AG08395 (cell line): ENCODE measurements at places on chromosomes 5 and 9.

DNA sequence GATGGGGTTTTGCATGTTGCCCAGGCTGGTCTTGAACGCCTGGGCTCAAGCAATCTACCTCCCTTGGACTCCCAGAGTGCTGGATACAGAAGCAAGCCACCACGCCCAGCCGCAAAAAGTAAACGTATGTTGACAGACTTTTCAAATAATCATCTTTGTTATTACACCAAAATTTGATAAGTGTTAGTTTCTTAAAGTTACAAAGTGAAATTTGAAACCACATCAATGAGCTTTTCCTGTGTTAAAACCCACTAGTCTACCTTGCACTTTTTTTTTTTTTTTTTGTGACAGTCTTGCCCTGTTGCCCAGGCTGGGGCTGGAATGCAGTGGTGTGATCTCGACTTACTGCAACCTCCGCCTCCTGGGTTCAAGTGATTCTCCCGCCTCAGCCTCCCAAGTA is 29.9 kb downstream of the SPACA9 start:
- no peak for DNase-seq

GRCh38 chr5:64207978-64208377 is 42.3 kb downstream of the RNF180 start:
- DNase-seq: no peak

DNA sequence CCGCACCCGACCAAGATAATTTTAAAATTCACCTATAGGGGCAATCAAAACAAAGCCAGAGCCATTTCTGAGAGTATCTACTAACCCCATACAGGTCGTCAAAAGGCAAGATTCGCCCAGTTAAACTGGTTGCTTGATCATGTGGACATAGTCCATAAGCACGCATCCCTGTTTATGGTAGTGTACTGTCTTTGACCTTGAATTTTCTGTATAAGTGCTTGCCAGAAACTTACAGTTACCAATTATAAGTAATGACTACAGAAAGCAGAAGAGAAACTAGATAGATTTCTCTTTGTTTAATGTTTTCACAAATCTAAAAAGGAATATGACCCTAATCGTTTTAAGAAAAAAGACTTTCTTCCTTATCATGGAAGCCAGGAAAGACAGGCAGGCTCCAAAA is 25.6 kb downstream of the SLC31A1 start:
- no peak for DNase-seq

DNA sequence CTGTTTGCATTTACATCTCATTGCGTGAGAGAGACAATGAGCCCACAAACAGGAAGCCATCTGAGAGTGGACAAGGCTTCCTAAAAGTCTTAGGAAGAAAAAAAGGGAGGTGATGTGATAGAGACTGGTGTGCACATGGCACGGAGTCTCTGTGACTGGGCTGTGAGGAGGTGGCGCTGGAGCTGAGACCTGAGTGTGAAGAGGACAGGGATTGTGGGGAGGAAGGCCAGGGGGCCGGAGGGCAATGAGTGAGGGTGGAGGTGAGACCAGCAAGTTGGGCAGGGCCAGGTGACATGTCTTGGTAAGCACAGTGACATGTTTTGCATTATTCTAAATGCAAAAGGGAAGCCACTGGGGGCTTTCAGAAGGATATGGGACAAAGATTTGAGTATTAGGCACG is 45.0 kb downstream of the TSPAN17 start:
- no peak for DNase-seq

- no peak for DNase-seq
Observed at GRCh38 chr5:78552729-78553342, 95.7 kb downstream of the LHFPL2 start.

DNA sequence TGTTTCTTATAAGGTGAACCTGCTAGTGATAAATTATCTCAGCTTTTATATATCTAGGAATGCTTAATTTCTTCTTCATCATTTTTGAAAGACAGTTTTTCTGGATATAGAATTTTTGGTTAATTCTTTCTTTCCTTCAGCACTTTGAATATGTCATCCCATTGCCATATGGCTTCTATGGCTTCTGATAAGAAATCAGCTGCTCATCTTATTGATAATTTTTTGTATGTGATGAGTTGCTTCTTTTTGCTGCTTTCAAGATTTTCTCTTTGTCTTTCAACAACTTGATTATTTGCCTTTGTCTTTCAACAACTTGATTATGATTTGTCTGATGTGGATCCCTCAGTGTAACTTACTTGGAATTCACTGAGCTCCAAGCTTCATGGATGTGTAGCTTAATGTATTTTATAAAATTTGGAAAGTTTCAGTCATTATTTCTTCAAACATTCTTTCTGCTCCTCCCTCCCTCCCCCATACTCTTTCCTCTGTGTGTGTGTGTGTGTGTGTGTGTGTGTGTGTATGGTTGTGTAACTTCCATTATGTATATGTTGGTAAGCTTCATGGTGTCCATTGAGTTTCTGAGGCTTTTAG is 243.9 kb downstream of the TLE1 start:
- DNase-seq: no peak

GRCh38 chr5:151382576-151382975 is 35.2 kb upstream of the SLC36A2 start:
- DNase-seq: no peak

DNA sequence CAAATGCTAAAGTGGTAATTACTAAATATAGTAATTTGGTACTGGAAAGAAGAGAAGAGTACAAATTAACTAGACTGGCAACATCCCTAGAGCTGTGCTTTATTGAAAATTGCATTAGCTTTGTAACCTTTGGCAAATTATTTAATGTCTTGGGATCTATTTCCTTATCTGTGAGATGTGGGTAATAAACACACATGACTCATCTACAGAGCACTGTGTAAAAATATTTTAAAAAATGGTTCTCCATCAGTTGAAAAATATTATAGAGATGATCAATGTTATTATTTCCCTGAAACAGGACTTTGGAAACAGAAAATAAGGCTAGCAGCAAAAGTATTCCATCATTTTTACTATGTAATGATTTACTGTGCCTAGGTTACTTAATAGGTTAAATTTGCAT is 1698.8 kb upstream of the CDH9 start:
- DNase-seq: no peak

DNA sequence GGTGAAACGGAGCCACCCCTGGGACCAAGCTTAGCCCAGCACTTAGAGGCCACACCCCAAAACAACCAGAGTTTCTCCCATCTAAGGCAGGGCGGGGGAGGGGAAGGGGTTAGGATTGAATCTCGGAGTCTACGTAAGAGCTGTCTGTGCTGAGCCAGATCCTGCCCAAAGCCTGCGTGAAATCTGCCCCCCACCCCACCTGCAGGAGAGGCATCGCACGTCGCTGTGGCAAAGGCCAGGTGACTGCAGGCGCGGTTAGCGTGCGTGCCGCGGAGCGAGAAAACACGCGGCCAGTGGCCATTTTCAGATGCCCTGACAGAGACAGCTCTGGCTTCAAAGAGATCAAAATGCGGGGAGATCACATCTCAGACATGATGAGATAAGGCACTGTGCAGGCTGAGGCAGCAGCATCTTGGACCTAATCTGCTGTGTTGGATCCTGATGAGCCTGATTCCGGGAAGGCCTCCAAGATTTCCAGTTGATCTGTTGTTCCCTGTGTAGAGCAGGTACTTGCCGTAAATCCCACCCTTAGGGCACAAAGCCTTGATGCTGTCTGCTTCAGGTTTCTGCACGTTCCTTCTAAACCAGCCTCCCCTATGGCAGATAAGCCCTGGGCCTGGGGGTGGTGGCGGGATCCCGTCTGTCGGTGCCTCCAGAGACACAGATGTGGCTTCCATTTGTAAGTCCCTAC is 2.5 kb upstream of the QSOX2 start:
- DNase-seq: no peak

- no peak for DNase-seq
Observed at GRCh38 chr9:3874449-3875360, 348.9 kb upstream of the RFX3 start.

- no peak for DNase-seq
Observed at GRCh38 chr5:168224085-168224484, 67.4 kb upstream of the WWC1 start.

DNA sequence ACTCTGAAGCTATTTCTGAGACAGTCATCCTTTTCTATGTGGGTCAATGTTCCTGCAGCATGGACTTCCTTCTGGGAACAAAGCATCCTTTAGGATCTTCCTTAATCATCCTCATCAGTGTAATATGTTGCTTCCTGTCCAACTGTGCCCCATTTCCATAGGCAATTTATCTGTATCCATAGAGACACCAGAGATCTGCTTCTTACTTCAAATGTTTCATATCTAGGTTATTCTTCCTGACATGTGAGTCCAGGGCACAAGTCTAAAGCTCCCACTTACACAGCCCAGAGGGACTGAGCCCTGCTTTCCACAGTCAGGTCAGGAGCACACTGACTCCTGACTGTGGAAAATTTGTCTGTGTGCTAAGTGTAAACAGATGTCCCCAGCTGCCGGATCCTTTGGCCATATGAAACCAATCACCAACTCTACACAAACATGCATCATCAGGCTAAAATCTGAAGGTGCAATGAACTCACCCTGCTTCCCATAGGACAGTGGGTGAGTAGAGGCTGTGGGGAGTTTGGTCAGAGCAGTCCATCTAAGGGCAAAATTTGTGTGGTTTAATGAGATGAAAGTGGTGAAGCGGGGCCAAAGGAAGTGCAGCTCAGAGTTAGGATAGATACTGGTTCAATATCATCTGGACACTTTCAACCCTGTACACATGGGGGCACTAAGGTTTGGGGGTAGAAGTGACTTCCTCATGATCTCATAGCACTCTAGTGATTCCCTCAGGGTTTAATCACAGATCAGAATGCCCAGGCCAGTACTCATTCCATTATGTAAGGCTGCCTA is 85.2 kb upstream of the TNC start:
- peak; percentile 85 for DNase-seq

DNA sequence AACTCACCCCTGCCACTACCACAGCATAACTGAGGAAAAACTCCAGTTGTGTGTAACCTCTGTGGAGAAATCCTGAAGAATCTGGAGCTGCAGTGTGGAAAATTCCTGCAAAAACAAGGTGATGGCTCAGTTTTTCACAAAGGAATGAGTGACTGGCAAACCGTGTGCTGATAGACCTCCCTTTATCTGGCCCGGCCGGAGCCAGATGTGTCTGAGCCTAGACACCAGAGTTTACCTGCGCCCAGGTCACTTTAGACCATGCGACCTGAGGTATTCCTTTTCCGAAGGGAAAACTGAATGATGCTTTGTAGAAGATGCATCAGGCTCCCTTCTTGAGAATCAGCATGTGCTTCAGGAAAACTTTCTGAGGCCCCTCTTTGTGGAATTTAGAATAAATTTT is 16.2 kb downstream of the SLC25A48 start:
- DNase-seq: no peak

DNA sequence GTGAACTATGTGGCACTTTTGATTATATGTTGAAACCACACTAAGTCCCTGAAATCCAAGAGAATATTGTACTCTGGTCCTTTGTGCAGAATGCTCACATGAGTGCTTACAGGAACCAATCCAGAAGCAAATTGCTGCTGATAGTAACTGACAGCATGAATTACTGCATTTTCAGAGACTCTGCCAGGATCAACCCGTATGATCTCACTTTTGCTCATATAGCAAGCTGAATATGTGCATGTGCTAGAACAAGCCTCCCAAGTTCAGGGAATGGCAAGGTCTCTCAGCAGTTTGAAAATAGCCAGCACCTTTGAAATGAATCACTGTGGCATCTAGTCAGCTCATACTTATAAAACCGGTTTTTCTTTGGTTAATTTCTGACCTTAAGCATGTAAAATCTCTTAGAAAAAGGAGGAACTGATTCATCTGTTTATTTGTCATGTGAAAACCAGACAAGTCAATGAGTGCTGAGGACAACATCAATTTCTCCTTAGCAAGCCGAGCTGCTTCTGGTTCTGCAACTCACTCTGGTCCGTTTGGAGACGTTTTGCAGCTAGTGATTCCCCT is 215.7 kb upstream of the ELL2 start:
- peak; percentile 58 for DNase-seq

- no peak for DNase-seq
Observed at GRCh38 chr5:132243366-132243977, 14.0 kb upstream of the PDLIM4 start.

- peak; percentile 46 for DNase-seq
Observed at GRCh38 chr9:106862821-106863720, at the start of gene ZNF462. Gene ZNF462, plus strand, starts transcription at chr9:106863166. Its CDS starts 60,218 bp downstream, at chr9:106923384.

DNA sequence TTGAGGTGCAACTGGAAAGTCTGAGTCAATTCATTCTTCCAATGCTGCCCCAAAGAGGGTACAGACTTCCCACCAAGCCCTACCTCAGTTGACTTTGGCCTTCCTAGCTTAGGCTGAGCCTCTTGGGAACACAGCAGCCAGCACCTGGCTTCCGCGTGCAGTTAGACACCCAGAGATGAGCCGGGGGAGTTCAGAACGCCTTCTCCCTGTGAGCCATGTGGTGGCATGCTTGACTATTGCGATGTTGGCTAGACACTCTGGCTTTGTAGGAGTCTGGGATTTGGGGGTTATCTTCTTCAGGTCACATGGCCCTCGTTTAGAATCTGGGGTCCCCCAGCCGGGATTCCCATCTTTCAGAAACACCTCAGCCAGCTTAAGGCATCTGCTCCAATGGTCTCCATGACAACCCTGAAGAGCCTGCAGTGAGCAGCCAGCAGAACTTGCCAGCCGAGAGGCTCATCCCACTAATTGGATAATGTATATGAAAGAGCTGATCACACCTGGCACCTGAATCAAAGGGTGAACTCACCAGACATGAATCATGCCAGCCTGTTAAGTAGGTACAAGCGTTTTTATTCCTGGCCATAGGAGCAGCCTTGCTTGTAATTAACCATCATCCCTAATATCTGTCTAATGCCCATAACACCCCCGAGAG is 167.5 kb downstream of the SYK start:
- no peak for DNase-seq

GRCh38 chr9:125812403-125812802 is 65.2 kb downstream of the PBX3 start:
- DNase-seq: no peak

- peak; percentile 60 for DNase-seq
Observed at GRCh38 chr5:169668732-169669131, 31.7 kb downstream of the DOCK2 start.

DNA sequence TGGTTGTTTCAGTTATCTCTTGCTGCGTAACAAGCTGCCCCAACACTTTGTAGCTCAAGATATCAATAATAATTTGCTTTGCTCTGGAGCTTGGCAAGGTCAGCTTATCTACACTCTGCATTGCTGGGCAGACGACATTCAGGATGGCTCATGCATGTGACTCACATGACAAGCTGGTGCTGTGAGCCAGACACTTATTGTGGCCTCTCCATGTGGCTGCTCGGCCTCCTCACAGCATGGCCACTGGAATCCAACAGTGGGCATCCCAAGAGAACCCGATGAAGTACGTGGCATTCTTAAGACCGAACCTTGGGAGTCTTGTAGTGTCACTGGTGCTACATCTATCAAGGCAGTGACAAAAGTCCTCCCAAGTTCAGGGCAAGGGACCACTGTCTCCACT is 94.2 kb upstream of the MVB12B start:
- no peak for DNase-seq

GRCh38 chr5:56434986-56435385 is 201.9 kb upstream of the ANKRD55 start:
- DNase-seq: no peak

GRCh38 chr5:84274585-84275468 is 109.9 kb downstream of the EDIL3 start:
- peak; percentile 34 for DNase-seq
